ENCODE measurements at places on chromosomes 6 and 20.

DNA sequence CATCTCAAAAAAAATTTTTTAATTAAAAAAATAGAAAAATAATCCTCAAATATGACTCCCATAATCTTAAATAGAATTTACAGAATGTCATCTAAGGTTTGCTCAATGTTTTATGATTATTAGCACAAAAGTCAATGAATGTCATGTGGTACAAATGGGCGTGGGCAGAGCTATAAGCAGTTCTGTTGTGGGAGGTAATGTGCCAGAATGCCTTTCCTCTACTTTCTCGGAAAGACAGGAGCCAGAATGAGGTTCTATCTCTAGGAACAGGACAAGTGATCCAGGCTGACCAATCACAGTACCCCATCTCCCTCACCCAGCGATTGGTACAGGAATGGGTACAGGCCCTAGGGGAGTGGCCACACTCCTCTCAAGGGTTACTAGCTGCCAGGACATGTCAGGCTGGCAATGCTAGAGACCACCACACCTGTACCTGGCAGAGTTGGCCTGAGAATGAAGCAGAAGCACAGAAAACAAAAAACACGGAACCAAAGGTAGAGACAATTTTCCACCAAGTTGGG lies 15.1 kb downstream of the RALGAPA2 start:
- no peak for DNase-seq

DNA sequence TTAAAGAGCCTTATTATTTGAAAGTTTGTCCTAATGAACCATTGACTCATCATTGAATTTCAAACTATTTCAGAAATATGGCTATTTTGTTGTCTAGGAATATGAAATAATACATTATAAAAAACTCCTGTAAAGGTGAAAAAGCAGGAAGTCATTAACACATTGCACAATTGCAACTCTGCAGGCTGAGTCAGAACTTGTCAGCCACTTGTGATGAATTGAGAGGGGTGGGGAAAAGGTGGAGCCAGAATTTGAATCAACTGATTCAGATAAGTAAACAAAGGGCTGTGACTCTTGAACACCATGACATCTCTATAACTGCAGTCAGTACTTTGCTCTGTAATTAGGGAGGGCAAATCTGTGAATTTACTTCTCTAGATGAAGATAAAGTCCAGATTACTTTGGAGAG lies 6.0 kb downstream of the C6orf141 start:
- peak; percentile 84 for DNase-seq

GRCh38 chr6:6730831-6731230 lies 142.3 kb downstream of the LY86 start:
- DNase-seq, result no peak

- no peak for DNase-seq
These were observed 494.7 kb upstream of the MARCKS start for GRCh38 chr6:113362301-113363047.

- DNase-seq, result no peak
These were observed 14.9 kb downstream of the F13A1 start for GRCh38 chr6:6305575-6305974.

DNA sequence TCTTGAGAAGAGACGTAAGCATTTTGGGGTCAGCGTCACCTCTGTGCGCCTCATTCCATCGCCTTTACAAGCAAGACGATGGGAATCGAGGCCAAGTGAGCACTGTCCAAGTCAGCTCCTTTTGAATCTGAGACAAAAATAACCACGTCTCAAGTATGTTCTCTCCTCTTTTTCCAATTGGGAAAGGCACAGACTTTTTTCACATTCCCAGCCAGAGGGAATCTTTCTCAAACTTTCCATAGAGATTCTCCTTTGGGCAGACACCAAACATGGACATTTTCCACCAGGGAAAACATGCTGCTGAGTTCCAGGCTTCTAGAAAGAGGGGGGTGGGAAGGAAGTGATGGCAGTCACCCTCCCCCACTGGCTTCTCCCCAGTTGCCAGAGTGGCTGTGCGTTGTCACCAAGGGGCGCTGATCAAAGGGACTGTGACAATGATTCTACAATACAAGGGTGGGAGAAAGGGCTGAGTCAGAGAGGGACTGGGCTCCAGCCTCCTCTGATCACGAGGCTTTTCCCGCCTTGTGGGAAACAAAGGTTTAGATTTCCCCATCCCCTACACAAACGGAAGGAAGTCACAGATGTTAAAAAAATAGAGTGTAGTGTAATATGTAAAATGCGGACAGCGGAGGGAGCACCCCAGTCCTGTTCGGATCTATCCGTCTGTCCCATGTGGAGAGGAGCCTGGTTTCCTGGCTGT lies 281.9 kb upstream of the RNF24 start:
- peak; percentile 44 for DNase-seq

DNA sequence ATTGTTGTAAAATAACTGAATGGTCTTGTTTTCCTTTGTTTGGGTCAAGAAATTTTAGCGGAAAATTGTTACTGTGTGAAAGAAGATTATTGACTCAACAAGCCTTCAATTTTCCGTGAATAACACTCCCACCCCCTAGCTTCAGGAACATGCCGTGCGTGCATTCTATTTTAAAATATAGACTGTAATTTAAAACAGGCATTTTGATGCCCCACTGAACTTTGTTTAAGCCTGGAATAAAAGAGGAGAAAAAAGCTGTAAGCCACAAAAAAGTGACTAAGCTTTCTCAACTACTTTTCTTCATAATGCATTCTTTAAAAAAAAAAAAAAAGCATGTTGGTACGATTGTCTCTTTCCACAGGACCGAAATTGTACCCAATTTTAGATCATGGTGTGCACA lies 166.0 kb downstream of the ARID1B start:
- DNase-seq, result no peak

DNA sequence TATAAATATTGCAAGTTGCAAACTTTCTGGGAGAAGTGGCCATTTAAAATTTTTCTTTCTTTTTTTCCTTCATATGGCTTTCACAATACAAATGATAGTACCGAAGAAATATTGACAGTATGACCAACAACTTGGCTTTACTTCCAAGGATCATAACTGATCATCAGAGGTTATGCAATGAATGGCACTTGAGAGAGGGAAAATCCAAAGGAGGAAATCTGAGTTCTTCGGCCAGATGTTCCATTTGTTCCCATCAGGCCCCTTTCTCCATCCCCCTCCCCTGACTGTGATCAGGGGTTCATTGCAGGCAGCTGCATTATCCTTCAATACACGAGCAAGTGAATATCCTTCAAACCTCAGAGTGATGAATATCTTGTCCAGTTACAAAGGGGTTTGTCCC lies 130.0 kb upstream of the UST start:
- DNase-seq, result no peak

DNA sequence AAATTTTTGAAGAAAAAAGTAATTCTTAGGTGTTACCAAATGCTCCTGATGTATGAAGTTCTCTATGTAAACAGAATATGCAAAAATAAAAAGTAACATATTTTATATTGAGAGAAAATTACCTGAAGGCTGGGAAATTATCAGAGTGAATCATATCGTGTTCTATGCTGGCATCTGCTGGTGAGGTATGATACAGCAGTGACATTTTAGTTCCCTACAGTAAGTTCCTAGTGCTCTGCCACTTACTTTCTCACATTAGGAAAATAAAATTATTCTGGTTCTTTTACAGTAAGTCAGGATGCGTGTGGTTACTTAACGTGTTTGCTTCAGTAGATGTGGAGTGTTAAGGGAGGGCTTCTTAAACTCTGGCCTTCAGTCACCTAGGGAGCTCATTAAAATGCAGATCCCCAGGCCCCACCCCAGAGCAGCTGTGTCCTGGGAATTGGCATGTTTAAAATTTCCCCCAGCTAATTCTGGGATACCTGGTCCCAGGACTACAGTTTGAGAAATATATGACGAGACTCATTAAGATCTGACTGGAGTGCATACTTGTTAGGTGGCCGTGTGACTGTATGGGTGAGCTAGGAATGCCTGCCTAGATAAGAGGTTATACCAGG lies 3.2 kb downstream of the ACTR5 start:
- peak; percentile 50 for DNase-seq

DNA sequence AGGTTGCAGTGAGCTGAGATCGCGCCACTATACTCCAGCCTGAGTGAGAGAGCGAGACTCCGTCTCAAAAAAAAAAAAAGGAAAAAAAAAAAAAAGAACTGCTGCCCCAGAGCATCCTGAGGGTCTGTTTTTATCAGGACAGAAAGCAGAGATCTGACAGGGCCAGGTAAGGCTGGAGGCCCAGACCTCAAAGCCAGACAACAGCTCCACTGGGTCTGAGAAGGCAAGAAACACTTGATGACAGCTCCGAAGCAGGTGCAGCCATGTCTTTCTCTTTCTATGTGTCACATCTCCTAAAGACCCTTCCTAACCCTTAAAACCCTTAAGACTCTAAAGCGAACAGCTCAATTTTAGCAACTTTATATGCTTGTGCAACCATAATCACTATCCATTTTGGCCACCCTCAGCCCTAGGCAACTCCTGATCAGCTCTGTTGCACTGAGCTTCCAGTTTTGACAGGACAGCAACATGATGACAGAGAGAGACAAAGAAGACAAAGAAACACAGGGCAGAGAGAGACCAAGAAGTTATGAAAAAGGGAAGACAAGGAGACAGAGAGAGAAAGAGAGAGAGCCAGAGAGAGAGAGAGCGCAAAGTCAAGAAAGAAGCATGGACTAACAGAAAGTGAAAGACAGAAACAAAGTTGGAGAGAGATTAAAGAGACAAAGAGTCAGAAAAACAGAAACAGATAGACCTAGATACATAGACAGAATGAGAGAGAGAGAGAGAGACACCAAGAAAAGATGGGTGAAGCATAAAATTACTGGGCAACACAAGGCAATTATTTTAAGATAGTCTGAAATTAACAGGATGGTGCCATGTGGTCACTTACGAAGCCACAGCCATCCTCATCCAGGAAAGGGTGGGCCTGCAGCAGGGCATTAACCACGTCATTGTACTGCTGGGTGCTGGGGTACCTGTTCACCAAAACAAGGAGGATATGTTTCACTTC lies 39.2 kb downstream of the SAMD3 start:
- DNase-seq, result no peak

GRCh38 chr6:71489736-71490135 lies 201.1 kb downstream of the OGFRL1 start:
- DNase-seq, result peak; percentile 72

- no peak for DNase-seq
These were observed 11.0 kb downstream of the DDR1 start for GRCh38 chr6:30895343-30895742.

DNA sequence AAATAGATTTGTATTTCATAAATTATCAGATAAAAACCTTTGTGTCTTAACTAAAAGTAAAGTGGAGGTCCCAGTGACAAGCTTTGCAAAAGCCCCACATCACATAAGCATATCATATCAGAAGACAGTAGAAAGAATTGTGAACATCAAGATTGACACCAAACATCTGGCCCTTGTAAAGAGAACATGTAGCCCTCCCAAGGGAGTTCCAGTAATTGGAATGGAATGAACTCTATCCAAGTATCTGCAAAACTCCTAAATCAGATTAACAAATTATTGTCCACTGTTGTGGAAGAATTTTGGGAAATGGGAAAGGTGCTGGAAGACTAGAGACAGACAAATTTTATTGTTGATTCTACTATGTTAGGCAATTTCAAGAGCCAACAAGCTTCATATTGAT lies 268.8 kb downstream of the KCNQ5 start:
- DNase-seq, result no peak

- no peak for DNase-seq
These were observed 2.0 kb downstream of the GFRA4 start for GRCh38 chr20:3661060-3661813.

- no peak for DNase-seq
These were observed 28.8 kb downstream of the EFCAB8 start for GRCh38 chr20:32887492-32887891.

DNA sequence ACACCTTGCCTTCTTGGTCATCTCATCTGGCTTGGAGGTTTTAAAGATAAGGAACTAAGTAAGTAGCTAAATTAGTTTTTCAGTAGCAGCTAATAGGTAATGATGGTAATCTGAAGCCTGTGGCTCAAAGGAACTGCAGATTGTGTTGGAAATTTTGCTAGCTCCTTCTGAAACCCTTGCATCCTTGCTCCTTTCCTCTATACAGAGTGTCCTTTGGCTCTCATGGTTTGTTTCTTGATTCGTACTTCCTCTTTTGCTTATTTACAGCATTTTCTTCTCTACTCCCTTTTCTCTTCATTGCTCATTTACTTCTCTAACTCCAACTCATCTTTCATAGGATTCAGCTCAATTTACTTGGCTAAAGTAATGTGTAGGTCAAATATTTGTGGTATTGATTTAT lies 19.0 kb downstream of the LRRC1 start:
- DNase-seq, result no peak

GRCh38 chr6:31907158-31907813 lies 5.4 kb upstream of the ZBTB12 start:
- DNase-seq, result no peak

DNA sequence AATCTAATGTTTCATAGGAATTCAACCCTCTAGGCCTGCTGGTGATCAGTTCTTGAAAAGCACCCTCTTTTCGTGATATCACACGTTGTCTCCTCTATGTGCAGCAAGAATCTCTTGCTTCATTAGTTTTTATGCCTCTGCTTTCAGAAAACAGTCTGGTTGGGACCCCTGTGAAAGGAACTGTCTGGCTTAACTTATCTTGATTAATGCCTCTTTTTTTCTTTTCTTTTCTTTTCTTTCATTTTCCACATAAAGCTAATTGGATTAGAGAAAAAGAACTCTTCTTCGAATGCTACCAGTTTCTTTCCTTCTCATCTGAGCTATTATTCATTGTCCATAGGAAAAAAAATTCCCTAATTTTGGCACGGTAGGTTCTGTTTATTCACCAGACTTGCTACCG lies 21.3 kb downstream of the ZNF311 start:
- DNase-seq, result no peak

GRCh38 chr6:21438237-21438985 lies 155.1 kb upstream of the SOX4 start:
- DNase-seq, result peak; percentile 10

DNA sequence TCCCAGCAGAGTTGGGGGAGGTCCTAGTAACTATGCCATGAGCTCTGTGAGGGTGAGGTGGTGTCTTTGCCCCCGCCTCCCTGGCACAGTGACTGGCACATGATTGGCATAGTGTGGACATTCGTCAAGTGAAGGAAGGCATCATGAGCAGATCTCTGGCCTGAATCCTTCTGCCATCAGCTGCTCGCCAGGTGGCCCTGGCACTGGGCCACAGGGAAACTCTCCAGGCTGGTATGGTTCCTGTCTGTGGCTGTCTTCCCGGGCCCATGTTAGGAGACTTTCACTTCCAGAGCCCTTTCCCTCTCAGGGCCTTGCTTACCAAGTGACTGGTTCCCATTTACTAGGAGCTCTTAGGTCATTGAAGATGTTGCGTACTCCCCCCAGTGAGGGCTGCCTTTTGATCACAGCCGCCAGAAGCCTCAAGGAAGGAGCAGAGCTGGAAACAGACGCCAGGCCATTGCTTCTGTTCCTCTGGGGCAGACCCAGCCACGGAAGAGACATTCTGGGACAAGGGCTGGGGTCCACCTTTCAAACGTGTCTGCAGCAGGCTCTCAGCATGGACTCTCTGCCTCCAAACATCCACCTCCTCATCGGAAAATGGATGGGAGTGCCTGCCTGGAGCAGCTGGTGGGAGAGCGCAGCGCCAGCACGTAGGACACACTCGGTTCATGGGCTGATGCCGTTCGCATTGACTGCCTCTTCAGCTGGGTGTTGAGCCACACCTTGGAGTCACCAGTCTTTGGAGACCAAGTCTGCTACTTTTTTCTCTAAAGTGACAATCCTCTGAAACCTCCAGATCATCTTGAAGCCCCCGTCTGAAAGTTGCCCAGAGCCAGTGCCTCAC lies 67.2 kb downstream of the PTPN1 start:
- DNase-seq, result no peak
